Frontal cortex (tissue), 4 donors: ENCODE measurements at places on chromosomes 6 and 20. TPM values are rescaled to one million over a fixed set of nuclear protein-coding genes. Genes with fewer than 3 reads are reported as not detected.

GRCh38 chr6:152338335-152339125 lies 298.6 kb downstream of the SYNE1 start:
- peak; percentile 18 for DNase-seq

GRCh38 chr6:38320843-38321242 lies 318.9 kb downstream of the BTBD9 start:
- no peak for DNase-seq

GRCh38 chr6:44097782-44098317 lies 29.4 kb downstream of the MRPL14 start:
- no peak for DNase-seq

DNA sequence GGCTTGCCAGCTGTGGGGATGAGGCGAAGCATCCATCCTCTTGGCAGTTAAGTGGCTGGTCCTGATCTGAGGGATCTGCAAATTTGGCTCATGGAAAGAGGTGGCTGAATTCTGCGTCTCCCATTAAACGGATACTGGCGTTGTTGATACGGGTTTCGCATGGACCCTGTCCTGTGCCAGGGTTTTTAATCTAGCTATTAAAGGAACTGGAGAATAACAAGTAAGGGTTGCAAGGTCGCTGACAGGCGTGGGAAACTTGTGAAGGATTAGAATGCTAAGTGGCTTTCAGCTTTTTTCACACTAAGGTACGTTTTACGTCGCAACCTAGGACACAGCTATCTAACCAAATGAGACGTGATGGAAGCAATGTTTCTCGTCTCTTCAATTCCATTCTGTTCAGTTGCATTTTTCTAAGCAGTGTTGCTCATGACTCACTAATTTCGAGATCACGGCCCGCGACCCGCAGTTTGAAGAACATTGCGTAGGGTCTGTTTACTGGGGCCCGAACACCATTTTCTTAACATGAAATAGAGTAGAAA lies 852 bp downstream of the GMNN start:
- peak; percentile 11 for DNase-seq

DNA sequence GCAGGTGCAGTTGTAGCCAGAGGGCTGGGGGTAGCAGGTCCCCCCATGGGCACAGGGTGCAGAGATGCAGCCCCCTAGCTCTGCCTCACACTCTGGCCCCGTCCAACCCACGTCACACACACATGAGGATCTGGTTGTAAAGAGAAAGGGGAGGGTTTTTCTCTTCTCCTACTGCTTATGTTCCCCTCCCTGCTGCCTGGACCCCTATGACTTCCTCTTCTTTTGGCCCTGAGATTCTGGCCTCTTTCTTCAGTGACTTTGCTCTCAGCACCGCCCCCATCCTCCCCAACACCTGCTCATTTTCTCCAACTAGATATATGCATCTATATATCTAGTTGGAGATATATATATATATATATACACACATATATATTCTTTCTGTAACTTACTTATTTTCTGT lies 9.7 kb downstream of the NOTCH4 start:
- no peak for DNase-seq

DNA sequence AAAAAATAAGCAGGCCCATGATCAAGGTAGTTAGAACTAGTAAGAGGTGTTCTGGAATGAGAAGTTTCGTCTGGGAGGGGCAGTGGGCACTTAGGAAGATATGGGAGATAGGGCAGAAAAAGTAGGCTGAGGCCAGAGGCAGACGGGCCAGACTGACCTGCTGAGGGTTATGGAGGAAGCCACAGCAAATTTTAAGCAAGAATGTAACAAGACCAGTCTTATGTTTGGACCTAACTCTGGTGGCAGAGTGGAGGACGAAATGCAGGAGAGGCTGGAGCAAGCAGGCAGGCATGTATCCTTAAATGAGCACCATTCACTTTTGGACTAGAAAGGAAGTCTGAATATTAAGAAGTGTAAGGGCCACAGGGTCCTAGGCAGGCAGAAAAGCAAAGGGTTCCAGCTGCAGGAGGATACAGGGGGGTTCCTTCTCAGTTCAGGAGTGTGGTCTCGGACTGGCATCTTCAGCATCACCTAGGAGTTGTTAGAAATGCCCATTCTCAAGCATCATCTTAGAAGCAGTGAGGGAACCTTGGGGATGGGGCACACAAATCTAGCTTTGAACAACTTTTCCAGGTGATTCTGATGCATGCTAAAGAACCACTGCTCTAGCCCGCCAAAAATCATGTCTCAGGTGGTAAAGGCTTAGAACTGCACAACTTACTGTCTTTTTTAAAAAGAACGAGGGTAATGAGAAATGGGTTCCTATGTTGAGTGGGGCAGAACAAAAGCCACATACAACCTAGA lies 1.7 kb upstream of the DSTN start:
- DNase-seq, result no peak

- DNase-seq, result no peak
Observed at GRCh38 chr6:167146135-167146534, 11.6 kb downstream of the GPR31 start.

- no peak for DNase-seq
Observed at GRCh38 chr20:3783068-3783489, 1.8 kb upstream of the SPEF1 start.

Gene STX11
- under 0.01 TPM for total RNA-seq

Gene EPB41L1
- total RNA-seq, result 58.7 TPM

Gene MYLK2
- 0.82 TPM for total RNA-seq

Gene DEFB124
- not detected for total RNA-seq

Gene E2F1
- 2.4 TPM for total RNA-seq
